Kasumi-1 (cell line): ENCODE measurements at places on chromosomes 16 and 17.

GRCh38 chr17:40561294-40561870, 3.9 kb downstream of the CCR7 start:
- no peak for DNase-seq

GRCh38 chr17:36947922-36948716, 635 bp upstream of the AATF start:
- DNase-seq, result no peak

GRCh38 chr16:75319513-75320411, 68.3 kb upstream of the BCAR1 start:
- DNase-seq, result no peak

DNA sequence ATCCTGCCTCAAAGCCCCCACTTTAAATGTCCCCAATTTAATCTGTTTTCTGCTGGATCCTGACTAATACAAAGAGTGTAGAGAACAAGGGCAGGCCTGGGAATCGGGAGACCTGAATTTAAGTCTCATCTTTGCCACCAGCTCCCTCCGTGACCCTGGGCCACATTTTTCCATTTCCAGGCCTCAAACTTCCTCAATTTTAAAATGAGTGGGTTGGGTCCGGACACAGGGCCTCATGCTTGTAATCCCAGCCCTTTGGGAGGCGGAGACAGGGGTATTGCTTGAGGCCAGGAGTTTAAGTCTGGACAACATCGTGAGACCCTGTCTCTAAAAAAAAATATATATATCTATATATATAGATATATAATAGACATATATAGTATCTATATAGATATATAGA, 61.4 kb downstream of the SRL start:
- no peak for DNase-seq

- peak; percentile 75 for DNase-seq
Measured at GRCh38 chr17:40909351-40909750, 24.3 kb upstream of the KRT20 start.

- no peak for DNase-seq
Measured at GRCh38 chr16:81693041-81693743, 85.9 kb upstream of the PLCG2 start.
